NB4 (cell line): ENCODE measurements at places on chromosomes 1 and 21.
A peak's percentile ranks its signal among the peaks of the same experiment; 100 is the strongest.

DNA sequence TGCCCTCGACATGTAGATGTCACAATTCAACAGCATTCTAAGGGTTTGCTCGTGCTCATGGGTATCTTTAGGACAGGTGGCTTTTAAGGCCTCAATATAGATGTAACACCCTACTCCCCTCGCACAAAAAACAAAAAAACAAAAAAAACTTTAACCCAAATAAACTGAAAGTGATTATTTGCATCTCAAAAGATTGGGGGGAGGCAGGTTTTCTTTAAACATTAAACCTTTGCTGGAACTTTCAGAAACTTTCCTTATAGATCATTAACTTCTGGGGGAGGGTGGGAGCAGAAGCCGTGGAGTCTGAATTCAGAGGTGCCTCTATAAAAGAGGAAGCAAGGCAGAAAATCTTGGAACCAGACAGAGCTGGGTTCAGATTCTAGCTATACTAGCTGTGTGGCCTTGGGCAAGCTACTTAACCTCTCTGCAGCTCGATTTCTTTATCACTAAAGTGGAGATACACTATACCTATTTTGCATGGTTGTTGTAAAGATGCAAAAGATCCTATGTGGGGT is 3.2 kb upstream of the KIAA1614 start:
- no peak for DNase-seq

DNA sequence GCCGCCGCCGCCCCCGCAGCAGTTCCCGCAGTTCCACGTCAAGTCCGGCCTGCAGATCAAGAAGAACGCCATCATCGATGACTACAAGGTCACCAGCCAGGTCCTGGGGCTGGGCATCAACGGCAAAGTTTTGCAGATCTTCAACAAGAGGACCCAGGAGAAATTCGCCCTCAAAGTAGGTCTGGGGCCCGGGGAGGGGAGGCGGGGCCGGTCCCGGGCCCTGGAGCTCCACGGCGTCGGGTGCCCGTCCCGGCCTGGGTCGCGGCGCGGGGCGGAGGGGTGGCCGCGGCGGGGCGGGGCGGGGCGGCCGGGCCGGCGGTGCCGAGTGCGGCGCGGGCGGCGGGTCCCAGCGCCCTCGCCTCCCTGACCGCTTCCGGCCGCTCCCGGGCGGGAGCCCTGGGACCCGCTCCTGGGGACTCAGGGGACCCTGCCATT is 646 bp downstream of the MAPKAPK2 start:
- DNase-seq, result peak; percentile 67

GRCh38 chr1:228045871-228046270 is 36.6 kb upstream of the ARF1 start:
- DNase-seq, result no peak

GRCh38 chr21:37658817-37659458 is 257.3 kb downstream of the KCNJ6 start:
- no peak for DNase-seq

GRCh38 chr1:32239337-32239736 is 7.7 kb upstream of the FAM167B start:
- DNase-seq, result no peak

- DNase-seq, result peak; percentile 78
These were observed 73.8 kb upstream of the ZNF281 start for GRCh38 chr1:200483491-200484143.

DNA sequence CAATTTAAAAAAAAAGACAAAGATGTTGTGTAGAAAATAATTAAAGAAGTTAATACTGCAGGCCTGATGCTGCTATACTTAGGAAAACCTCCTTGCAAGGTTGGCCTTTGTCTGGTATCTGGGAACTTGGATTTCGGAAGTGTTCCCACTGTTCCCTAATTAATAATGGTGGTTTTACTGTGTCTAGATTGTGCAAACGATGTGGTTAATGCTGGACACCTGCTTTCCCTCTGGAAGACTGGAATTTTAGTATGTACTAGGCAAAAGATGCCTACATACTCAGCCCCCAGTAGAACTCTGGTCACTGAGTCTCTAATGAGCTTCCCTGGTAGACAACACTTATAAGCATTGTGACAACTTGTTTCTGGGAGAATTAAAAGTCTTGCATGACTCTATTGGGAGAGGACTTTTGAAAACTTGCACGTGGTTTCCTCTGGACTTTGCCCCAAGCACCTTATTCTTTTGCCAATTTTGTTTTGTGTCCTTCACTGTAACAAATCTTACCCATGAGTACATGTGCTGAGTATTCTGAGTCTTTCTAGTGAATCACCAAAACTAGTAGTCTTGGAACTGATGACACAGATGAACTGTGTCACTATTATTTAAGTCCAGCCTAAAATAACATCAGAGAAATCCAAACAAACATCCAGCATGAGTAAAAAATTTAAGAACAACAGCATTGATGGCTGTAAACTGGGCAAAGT is 40.4 kb downstream of the LIN9 start:
- DNase-seq, result no peak

- no peak for DNase-seq
These were observed 746 bp downstream of the DYRK1A start for GRCh38 chr21:37367336-37367702.

- DNase-seq, result peak; percentile 40
These were observed 9.2 kb upstream of the SLC6A9 start for GRCh38 chr1:44040418-44040817.

GRCh38 chr1:237429252-237429651 is 387.3 kb downstream of the RYR2 start:
- DNase-seq, result no peak

GRCh38 chr1:77288275-77288674 is 6.5 kb downstream of the AK5 start:
- DNase-seq, result peak; percentile 49

DNA sequence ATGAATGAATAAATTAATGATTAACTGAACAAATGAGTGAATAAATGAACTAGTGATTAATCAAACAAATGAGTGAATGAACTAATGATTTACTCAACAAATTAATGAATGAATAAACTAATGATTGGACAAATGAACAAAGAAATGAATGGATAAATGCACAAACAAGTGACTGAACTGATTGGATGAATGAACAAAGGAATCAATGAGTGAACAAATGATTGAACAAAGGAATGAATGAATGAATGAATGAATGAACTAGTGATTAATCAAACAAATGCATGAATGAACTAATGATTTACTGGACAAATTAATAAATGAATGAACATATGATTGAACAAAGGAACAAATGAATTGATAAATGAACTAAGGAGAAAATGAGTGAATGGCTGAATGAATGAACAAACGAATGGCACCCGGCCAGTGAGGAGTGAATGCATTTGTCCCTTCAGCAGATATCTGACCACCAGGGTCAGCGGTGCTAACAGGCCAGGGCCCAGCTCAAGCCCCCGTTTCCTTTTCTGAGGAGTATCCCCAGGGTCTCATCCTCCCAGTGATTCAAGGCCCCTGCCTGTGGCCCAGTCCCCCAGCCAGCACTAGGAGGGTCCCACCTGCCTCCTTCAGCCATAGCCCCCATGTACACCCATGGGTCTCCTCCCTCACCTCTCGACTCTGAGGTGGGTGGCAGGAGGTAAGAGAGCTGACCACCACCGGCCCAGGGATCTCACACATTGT is 49.9 kb downstream of the WNT9A start:
- no peak for DNase-seq

GRCh38 chr1:155126556-155127104 is 1.0 kb upstream of the EFNA1 start:
- no peak for DNase-seq

- DNase-seq, result peak; percentile 69
These were observed 17.5 kb upstream of the RAB4A start for GRCh38 chr1:229253151-229253974.

DNA sequence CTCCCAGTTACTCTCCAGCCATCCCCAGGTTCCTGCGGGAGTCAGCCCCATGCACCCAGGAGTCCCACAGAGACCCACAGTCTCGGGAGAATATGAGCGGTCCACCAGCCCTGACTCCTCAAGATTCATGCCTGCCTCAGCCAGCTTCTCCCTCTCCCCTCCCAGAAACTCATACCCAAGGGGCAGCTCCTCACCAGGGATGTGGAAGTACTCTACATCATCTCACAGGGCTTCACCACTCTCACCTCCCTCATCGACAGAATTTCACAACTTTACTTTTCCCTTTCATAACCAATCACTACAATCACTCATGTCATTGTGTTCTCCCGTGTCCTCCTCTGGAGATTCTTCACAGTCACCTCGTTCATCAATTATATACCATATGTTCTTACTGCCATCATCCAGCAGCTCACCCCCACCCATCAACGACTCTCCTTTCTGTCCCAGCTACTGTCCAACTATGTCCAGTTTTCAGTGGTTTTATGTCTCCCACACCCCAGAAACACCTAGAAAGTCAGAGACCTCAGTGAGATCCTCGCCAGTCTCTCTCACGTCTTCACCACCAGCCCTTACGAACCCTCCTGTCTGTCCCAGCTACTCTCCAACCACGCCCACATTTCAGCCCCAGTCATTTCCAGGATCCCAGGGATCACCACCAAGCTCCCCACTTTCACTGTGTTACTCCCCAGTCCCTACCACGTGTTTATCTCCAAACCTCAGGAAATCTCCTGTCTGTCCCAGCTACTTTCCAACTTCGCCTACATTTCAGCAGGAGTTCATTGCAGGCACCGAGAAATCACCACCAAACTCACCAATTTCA is 1530.1 kb upstream of the TPTE start:
- DNase-seq, result no peak

DNA sequence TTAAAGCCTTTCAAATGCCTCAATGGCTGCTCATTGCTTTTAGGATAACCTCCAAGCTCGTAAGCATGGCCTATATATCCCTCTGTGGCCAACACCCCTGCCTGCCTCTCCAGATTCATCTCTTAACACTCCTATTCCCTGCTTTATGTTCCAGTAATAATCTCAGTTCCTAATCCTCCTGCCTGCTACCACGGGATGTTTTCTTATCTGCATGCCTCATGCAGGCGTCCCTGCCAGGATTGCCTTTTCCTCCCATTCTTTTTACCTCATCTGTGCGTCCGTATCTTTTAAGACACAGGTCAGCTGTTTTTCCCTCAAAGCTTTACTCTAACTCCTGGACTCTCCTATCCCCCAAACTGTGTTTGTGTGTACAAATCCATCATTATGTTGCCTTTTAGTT is 36.1 kb downstream of the ZBTB40 start:
- no peak for DNase-seq

DNA sequence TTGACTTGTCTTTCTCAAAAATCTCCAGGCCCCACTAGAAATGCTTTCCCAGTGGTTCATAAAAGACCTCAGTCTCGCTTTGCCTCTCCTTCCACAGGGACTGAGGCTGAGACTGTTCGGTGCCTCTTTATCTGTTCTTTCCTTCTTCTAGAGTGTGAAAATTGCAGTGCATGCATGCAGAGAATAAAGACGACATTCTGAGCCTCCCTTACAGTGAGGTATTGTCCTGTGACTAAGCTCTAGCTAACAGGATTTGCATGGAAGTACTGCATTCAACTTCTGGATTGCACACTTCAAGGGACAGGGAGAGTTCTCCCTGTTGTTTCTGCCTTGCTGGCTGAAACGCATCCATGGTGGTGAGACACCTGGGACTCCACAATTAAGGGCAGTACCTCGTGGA is 69.1 kb downstream of the COLGALT2 start:
- no peak for DNase-seq
